ENCODE measurements at places on chromosomes 3 and 15.

DNA sequence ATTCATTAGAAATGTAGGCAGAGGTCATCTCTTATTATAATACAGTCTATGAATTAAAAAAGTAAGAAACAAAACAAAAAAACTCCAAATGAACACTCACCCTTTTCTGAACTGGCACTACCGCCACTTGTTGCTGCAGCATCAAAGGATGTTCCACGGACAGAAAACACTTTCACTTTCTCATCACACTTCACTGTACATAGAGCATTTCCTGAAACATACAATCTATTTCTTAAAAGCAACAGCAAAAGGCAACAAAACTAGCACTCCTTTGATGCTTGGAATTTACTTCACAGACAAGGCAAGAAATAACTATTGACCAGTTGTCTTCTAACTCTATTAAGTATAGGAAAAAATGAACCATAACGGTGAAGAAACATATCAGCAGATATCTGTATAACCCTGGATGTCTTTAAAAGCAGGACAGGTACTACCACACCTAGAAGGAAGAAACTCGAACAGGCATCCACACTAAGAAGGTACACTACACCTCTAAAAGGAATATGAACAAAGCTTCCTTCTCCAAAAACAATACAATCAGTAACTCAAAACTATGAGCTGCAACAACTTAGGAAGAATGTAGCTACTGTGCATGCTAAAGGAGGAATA, 24.9 kb downstream of the ETFA start:
- no peak for DNase-seq

GRCh38 chr15:68218331-68218730, 11.2 kb downstream of the CLN6 start:
- no peak for DNase-seq

- no peak for DNase-seq
Measured at GRCh38 chr15:43194795-43195194, 9.6 kb downstream of the CCNDBP1 start.

DNA sequence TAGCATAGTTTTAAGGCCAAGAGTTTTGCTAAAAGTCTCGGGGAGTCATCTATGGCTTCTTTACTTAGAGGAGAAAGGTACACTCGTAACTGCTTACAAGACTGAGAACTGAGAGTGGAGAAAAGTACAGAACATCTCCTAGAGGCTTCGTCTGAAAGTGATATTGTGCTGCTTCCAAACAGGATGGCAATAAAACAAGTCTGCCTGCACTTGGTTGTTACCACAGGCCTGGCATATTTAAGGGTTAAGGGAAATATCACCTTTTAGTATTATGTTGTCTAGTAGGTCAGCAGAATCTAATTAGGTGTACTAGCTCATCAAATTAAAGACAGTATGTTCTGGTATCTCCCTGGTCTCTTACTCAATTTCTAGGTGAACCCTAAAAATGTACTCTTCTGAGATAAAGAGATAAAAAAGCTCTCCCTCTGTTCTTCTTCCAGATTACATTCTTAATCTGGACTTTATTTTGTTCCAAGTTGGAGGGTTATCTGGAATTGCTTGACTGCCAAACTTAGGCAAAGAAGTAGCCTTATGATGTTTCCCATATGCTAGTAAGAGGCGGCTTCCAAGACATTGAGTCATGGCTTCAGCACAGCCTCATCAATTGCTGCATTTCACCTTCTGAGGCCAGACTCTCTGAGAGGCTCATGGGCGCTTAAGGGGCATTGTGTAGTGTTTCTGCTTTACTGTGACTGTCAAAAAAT, 181.3 kb downstream of the LSAMP start:
- no peak for DNase-seq

DNA sequence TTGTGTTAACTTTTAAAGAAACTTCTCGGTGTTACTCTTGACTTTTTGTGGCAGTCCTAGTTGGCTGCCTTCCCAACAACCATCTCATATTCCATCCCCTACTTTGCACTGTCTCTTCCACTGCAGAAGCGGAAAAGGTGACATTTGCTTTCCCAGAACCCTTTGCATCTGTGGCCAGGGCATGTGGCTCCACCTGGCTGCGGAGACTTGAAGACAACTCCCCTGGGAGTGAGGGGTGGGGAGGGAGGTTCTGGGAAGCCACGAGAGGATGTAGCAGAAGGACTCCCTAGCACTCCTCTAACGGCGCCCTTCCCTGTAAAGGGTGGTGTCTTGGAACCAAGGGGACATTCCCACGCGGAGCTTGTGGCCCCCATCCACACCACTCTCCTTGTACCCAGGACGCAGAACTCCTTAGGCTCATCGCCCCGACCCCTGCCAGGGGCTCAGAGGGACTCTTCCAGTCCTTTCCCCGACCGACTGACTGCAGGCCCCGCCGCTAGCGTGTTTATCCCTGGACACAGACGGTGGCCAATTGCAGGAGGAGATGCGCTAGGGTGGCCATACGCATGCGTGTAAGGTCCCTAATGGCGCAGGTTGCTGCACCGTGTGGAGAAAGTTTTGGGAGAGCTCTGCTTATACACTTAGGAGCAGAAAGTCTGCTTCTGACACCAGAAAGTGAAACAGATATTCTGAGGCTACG, 33.2 kb upstream of the SECISBP2L start:
- DNase-seq, result no peak

Measured in anterior cingulate cortex (tissue), 58 donors.